ENCODE measurements at places on chromosomes 7 and 10. TPM values are rescaled to one million over a fixed set of nuclear protein-coding genes. Genes with fewer than 3 reads are reported as not detected.
A peak's percentile ranks its signal among the peaks of the same experiment; 100 is the strongest.

- H3K4me1 ChIP-seq: no peaks in the 10 kb centered on the region
- DNase-seq: no peak
- H3K4me3 ChIP-seq: no peak overlapping the region
- H3K27me3 ChIP-seq: no peaks in the 10 kb centered on the region
- H3K36me3 ChIP-seq: no peaks in the 10 kb centered on the region
Observed at GRCh38 chr10:81564143-81564542, 310.9 kb upstream of the NRG3 start.

- H3K4me3 ChIP-seq: no peak overlapping the region
- H3K36me3 ChIP-seq: no peaks in the 10 kb centered on the region
- H3K27me3 ChIP-seq: no peaks in the 10 kb centered on the region
- DNase-seq: no peak
- no peaks in the 10 kb centered on the region for H3K4me1 ChIP-seq
Observed at GRCh38 chr10:30573721-30574431, 55.7 kb downstream of the LYZL2 start.

DNA sequence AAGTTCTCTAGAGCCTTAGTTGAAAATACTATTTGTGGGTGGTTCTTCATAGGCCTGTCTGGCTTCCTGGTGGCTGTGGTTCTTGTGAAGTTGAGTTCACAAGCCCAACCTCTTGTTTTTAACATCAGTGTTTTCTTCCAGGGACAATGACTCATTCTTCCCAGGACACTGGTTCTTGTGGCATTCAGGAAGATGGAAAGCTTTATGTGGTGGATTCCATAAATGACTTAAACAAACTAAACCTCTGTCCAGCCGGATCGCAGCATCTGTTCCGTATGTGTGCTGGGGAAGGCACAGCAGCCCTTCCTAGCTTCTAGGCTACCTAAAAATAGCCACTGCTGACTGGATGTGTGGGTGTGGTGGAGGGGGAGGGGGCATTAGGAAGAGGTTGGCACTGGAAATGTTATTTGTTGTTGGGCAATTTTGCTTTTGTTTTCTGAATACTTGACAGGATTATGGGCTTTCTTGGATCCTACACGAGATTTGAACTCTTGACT lies 3.9 kb downstream of the LSMEM1 start:
- no peak overlapping the region for H3K4me3 ChIP-seq
- no peaks in the 10 kb centered on the region for H3K4me1 ChIP-seq
- DNase-seq: no peak
- no peaks in the 10 kb centered on the region for H3K27me3 ChIP-seq
- H3K27ac ChIP-seq: no peak overlapping the region
- H3K36me3 ChIP-seq: no peaks in the 10 kb centered on the region

DNA sequence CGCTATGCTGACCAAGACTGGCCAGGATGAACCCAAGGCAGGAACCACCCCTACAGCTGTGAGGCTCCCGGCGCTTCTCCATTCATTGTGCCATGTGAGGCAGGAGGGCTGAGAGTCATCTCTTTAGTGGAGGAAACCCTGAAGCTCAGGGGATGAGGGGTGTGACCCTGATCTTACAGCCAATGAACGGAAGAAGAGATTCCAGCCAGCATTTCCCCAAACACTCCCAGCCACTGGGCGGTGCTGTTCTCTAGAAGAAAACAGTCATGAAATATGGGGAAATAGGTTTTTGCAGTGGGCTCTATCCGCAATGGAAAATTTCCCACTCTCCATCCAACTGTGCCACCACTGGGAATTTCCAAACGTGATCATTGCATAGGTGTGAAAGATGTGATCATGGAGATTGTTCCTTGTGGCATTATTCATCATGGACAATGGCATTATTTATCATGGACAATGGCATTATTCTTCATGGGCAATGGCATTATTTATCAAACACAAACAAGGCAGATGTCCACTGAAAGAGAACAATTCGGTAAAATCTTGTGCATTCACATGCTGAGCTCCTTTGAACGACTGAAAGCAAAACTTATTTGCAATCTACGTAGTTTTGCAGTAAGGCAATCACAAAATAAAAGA lies 14.0 kb upstream of the SLC18A2 start:
- no peak overlapping the region for H3K27ac ChIP-seq
- no peaks in the 10 kb centered on the region for H3K4me1 ChIP-seq
- no peak for DNase-seq
- peaks cover 10% of the 10 kb centered on the region for H3K27me3 ChIP-seq
- H3K4me3 ChIP-seq: no peak overlapping the region
- no peaks in the 10 kb centered on the region for H3K36me3 ChIP-seq

- H3K4me3 ChIP-seq: no peak overlapping the region
- DNase-seq: no peak
- H3K4me1 ChIP-seq: no peaks in the 10 kb centered on the region
- no peaks in the 10 kb centered on the region for H3K36me3 ChIP-seq
Observed at GRCh38 chr10:21329995-21330627, 195.4 kb downstream of the SKIDA1 start.

- H3K4me3 ChIP-seq: no peak overlapping the region
- peak overlapping the region; percentile 41 for H3K27ac ChIP-seq
- no peaks in the 10 kb centered on the region for H3K36me3 ChIP-seq
- DNase-seq: no peak
- H3K27me3 ChIP-seq: no peaks in the 10 kb centered on the region
Observed at GRCh38 chr10:72316386-72316700, 38.4 kb downstream of the DNAJB12 start.

GRCh38 chr10:5589661-5590511 lies 65.1 kb downstream of the CALML3 start:
- peaks cover 48% of the 10 kb centered on the region for H3K4me1 ChIP-seq
- no peak overlapping the region for H3K27ac ChIP-seq
- no peaks in the 10 kb centered on the region for H3K27me3 ChIP-seq
- DNase-seq: no peak
- no peaks in the 10 kb centered on the region for H3K36me3 ChIP-seq

- DNase-seq: no peak
- H3K4me1 ChIP-seq: peaks cover 7% of the 10 kb centered on the region
- H3K36me3 ChIP-seq: peaks cover 32% of the 10 kb centered on the region
- no peaks in the 10 kb centered on the region for H3K27me3 ChIP-seq
- H3K27ac ChIP-seq: no peak overlapping the region
Observed at GRCh38 chr10:102476466-102477141, 25.3 kb upstream of the C10orf95 start.

DNA sequence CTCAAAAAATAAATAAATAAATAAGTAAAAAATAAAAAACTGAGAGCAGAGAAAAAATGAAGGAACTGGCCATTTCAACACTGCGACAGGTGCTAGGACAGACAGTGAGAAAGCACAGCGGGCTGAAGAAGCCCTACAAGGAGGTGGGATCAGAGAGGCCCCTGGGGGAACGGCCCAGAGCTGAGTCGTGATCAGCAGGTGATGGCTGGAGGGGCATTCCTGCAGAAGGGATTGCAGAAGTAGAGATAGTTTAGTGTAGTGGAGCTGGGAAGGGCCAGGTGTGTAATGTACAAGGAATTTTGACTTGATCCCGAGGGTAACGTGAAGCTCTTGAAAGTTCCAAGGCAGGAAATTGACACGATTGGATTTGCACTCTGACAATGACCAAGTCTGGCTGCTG lies 112.1 kb downstream of the CUL2 start:
- no peak for DNase-seq
- H3K36me3 ChIP-seq: no peaks in the 10 kb centered on the region
- H3K27ac ChIP-seq: no peak overlapping the region
- no peaks in the 10 kb centered on the region for H3K4me1 ChIP-seq
- H3K27me3 ChIP-seq: no peaks in the 10 kb centered on the region

- H3K27me3 ChIP-seq: no peaks in the 10 kb centered on the region
- H3K4me1 ChIP-seq: no peaks in the 10 kb centered on the region
- H3K27ac ChIP-seq: no peak overlapping the region
- no peaks in the 10 kb centered on the region for H3K36me3 ChIP-seq
- no peak overlapping the region for H3K4me3 ChIP-seq
Observed at GRCh38 chr7:133904776-133905175, 222.4 kb upstream of the LRGUK start.

DNA sequence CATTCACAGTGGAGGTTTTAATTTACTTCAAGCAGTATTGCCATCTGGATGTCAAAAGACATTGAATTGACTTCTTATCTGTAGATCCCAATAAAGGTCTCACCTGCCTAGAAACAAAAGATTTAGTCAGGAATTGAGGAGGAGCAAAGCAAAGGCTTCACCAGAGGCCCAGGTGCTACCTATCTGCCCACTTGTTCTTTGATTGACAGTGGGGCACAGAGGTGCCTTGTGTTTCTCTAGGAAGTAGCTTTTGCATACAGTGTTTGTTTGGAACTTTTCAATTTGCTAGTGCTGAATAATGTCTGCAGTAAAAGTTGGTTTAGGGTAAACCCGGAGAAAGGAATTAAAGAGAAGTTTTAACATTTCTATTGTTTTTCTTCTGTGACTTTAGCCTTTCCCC lies 40.4 kb downstream of the AUTS2 start:
- no peaks in the 10 kb centered on the region for H3K4me1 ChIP-seq
- no peaks in the 10 kb centered on the region for H3K27me3 ChIP-seq
- no peak overlapping the region for H3K4me3 ChIP-seq
- H3K36me3 ChIP-seq: no peaks in the 10 kb centered on the region
- DNase-seq: no peak

DNA sequence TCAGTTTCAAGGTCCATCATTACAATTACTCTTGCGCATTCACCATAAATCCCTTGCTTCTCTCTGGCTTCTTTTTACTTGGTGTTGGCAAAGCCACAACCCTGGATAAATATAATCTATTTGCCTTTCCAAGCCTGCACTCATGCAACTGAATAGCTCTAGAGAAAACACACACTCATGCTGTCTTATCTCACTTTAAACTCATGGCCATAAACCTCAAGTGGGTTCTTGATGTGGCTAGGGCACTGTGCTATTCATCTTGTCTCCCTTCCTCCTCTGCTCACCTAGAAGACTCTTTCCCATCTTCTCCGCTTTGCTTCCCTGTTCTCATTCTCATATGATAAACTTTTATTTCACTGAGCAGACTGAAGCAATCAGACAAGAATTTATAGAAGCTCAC lies 165.4 kb upstream of the MTPN start:
- H3K4me1 ChIP-seq: no peaks in the 10 kb centered on the region
- no peaks in the 10 kb centered on the region for H3K27me3 ChIP-seq
- no peak for DNase-seq
- no peaks in the 10 kb centered on the region for H3K36me3 ChIP-seq
- no peak overlapping the region for H3K4me3 ChIP-seq

DNA sequence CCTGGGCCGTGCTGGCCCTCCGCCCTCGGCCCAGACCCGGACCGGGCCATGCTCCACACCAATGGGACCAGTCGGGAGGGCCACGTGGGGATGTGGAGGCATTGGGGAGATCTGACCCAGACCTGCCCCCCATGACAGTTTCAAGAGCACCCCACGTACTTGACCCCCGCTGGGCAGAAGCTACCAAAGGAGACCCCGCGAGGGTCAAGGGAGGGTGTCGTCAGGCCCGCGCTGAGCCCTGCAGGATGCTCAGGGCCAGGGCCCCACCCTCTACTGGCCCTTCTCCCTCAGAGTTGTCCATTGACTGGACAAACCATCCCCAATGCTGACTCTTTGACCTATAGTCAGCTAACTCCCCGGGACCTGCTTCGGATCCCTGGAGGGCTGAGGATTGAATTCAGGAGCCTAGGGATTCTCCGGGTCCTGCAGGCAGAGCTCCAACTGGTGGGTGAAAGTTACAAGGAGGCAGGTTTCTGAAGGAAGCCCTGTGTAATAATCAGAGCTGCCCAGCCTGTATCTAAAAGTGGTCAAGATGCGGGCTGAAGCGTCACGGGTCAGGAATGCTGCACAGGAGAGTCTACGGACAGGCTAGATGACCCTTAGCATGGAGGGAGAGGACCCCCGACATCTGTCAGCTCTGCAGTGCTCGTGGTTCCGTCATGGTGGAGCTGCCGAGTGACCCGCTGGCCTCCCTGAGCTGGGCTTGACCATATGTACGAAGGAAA lies 498 bp upstream of the CALHM2 start:
- H3K4me1 ChIP-seq: peaks cover 24% of the 10 kb centered on the region
- peaks cover 12% of the 10 kb centered on the region for H3K36me3 ChIP-seq
- no peak overlapping the region for H3K27ac ChIP-seq
- no peak for DNase-seq
- peak overlapping the region; percentile 62 for H3K4me3 ChIP-seq
- H3K27me3 ChIP-seq: peaks cover 10% of the 10 kb centered on the region

- no peak overlapping the region for H3K27ac ChIP-seq
- peak overlapping the region; percentile 26 for H3K4me3 ChIP-seq
- no peak for DNase-seq
- no peaks in the 10 kb centered on the region for H3K36me3 ChIP-seq
Observed at GRCh38 chr7:27151341-27151930, 947 bp downstream of the HOXA3 start.

GRCh38 chr10:15439341-15439842 lies 68.3 kb upstream of the FAM171A1 start:
- H3K36me3 ChIP-seq: no peaks in the 10 kb centered on the region
- no peak overlapping the region for H3K27ac ChIP-seq
- H3K4me3 ChIP-seq: no peak overlapping the region
- H3K27me3 ChIP-seq: no peaks in the 10 kb centered on the region

GRCh38 chr10:22702348-22702747 lies 12.0 kb downstream of the PIP4K2A start:
- DNase-seq: no peak
- no peak overlapping the region for H3K27ac ChIP-seq
- no peak overlapping the region for H3K4me3 ChIP-seq
- no peaks in the 10 kb centered on the region for H3K27me3 ChIP-seq
- peaks cover 46% of the 10 kb centered on the region for H3K4me1 ChIP-seq
- H3K36me3 ChIP-seq: peaks cover 3% of the 10 kb centered on the region

DNA sequence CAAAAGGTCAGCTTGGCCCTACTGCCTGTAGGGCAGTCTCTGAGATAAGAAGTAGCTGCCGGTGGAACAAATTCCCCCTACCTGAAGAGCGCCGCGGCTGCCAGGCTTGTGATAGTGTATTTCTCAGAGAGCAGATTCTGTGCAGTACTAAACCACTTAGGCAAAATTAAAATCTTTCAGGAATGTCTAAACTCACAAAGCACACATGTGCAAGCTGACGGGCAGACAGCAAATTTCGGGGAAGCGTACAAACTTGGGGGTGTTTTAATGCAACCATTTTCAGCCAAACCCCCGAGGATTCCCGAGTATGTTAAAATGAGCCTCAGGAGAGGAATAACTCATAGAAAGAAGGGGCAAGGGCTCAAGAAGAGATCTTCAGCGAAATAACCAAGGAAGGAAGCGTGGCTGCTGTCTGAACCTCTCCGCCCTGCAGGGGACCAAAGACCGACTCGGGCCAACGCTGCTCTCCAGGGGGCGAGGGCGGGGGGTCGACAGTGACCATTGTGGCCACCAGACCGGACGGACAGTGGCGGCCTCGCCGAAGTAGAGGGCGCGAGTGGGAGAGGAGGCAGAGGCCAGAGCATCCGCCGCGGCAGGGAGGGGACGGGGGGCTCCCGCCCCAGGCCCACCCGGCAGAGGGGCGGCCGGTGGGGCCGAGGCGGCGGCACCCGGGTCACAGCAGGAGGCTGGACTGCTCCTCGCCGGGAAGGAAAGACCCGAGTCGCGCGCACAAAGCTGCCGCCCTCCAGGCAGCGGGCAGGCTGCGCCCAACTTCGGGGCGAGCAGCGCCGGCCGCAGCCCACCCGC lies 819 bp downstream of the HYCC1 start:
- DNase-seq: peak; percentile 12
- H3K27me3 ChIP-seq: no peaks in the 10 kb centered on the region
- peaks cover 6% of the 10 kb centered on the region for H3K4me1 ChIP-seq
- no peaks in the 10 kb centered on the region for H3K36me3 ChIP-seq

- H3K27me3 ChIP-seq: no peaks in the 10 kb centered on the region
- no peaks in the 10 kb centered on the region for H3K4me1 ChIP-seq
- DNase-seq: no peak
- no peaks in the 10 kb centered on the region for H3K36me3 ChIP-seq
Observed at GRCh38 chr10:96789571-96790108, 42.5 kb upstream of the LCOR start.

The MMP21 gene
- total RNA-seq: not detected

The PLEKHS1 gene
- under 0.01 TPM for total RNA-seq

The TMEM213 gene
- total RNA-seq: 0.05 TPM

The TDRD1 gene
- total RNA-seq: 0.52 TPM

The IRF5 gene
- total RNA-seq: 10.0 TPM

The CALML5 gene
- 32.6 TPM for total RNA-seq

The POLR2J2 gene
- total RNA-seq: 1.3 TPM

The SPDYE3 gene
- not detected for total RNA-seq

The SKAP2 gene
- 9.8 TPM for total RNA-seq

The TUBGCP2 gene
- 26.9 TPM for total RNA-seq

All from thymus (tissue), 14 donors.